HEK293T (cell line): ENCODE measurements at places on chromosomes 7 and 10.

- DNase-seq: no peak
Measured at GRCh38 chr7:14936554-14936953, 34.0 kb upstream of the DGKB start.

DNA sequence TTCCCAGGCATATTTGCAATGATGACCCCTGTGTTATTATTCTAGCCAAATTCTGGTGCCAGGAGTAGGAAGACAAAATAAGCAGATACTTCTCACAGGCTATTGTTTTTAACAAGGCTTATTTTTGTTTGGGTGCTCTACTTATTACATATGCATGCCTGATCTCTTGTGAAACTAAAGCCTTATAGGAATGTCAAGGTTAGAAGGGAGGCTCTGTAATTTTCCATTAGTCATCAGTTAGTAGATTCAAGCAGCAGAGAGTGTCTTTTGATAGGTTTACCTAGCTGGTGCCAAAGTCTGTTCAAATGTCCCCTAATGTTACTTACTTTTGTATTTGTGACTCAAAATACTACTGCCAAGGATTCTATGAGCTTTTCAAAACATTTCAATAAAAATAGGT lies 11.7 kb upstream of the TMEM106B start:
- no peak for DNase-seq

DNA sequence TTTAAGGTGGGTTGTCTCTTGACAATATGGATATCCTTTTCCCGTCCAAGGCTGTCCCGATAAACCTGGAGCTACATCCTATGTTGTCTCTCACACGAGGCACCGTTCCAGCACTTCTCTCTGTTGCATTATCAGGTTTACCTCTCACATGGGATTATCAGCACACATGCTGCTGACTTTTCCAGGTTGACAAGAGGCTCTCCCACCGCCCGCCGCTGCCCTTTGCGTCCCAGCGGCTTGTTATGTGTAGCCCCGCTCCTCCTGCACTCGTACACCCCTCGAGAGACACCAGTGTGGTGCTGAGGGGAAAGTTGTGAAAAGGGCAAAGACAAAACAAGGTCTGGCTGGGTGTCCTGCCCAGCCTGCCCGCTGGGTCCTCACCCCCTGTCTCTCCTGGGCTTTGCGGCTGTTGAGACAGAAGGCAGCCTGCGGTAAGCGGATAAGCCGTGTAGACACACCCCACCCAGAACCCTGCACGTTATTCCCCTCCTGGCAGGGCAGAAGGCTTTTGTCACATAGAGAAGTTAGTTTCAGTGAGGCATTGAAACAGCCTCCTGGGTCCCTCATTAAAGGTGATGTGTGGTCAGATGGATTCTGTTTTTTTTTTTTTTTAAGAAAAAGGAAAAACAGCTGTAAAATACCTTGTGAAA lies 38.7 kb downstream of the UBE3C start:
- no peak for DNase-seq

DNA sequence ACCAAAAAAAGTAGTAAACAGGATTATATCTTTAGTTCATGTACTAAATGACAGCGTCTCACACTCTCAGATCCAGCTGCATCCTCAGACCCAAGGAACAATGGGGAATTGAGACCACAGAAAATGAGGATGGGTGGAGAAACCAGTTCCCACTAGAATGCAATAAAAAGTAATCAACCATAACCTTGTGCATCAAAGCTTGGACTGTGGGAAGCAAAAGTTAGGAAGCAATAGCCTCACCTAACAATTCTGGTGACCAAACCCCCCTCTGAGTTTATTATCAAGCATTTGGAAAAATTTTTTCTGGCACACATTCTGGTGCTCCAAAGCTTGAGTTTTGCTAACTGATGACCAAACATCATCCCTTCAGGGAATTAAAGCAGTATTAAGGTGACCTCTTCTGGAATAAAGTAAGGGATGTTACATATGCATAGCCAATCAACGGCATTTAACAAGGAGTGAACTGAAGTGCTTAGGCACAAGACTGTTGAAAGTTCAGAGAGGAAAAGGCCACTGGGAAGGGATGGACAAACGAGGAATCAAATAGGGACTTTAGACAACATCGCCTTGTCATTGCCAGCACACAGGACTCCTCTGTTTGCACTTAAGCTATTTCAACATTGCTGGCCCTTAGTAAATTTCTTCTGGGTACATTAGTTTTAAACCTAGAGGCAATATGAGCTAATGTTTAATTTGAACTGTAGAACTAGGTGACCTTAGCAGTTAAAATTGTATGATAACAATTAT lies 1.2 kb upstream of the MAT1A start:
- DNase-seq: no peak

DNA sequence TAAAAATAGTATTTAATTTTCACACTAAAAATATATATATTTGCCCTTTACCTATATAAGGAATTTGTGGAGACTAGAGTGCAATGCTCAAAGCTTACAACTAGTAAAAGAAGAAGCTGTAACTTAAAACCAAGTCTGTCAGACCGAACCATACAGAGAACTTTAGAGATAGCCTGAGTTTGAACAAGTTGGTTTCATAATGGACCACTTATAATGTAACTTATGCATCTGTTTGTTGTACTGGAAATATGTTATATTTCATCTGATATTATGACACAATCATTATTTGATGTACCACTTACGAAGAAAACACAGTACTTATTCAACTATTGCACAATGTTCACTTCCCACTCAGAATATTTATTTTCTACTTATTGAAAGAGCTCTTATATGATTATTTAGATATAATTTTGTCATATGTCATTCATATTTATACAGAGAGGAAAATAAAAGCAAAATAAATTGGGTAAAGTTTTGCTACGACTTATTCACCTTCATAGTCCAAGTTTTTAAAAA lies 462.8 kb downstream of the ATRNL1 start:
- no peak for DNase-seq

DNA sequence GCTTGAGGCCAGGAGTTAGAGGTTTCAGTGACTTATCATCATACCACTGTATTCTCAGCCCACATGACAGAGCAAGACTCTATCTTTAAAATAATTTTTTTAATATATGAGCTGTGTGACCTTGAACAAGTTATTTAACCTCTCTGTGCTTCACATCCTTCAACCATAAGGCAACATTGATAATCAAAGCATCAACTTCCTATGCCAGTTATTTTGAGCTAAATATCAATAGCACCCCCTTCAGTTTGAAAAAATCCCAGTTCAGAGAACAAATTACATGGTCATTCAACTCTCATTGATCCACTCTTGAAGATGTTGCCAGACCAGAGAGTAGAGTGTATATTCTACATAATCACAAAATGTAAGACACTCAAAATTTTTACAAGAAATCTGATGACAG lies 53.0 kb downstream of the ASNS start:
- no peak for DNase-seq

GRCh38 chr10:51239006-51239405 lies 164.7 kb downstream of the PRKG1 start:
- no peak for DNase-seq

GRCh38 chr7:48537561-48537960 lies 366.3 kb downstream of the ABCA13 start:
- DNase-seq: no peak

- DNase-seq: no peak
Measured at GRCh38 chr10:28691187-28691694, 13.9 kb downstream of the BAMBI start.

GRCh38 chr10:106866244-106866845 lies 298.2 kb downstream of the SORCS1 start:
- DNase-seq: no peak

- no peak for DNase-seq
Measured at GRCh38 chr7:135692055-135692454, 29.7 kb downstream of the STMP1 start.

- DNase-seq: no peak
Measured at GRCh38 chr10:13637303-13637856, 50.6 kb downstream of the PRPF18 start.

- DNase-seq: no peak
Measured at GRCh38 chr7:17234398-17235031, 63.9 kb upstream of the AHR start.

- DNase-seq: no peak
Measured at GRCh38 chr10:27696466-27696865, 49.2 kb downstream of the MKX start.

GRCh38 chr10:17290226-17290625 lies 62.2 kb downstream of the VIM start:
- peak; percentile 31 for DNase-seq

DNA sequence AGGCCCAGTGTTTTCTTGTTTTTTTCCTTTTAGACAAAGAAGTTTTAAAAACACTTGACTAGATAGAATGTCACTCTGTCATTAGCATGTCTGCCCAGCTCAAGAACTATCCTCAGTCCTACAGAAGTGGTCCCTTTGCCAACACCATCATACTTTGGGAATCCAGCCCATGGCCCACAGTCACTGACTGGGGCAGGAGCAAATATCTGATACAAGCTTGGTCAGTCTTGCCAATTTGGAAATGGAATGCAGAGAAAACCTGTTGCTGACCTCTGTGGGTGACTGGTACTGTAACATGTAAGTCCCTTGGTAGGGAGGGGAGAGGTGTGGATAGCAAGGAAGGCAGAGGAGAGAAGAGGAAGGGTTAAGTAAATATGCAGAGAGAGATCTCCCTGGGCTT lies 47.8 kb downstream of the IPMK start:
- no peak for DNase-seq

- DNase-seq: no peak
Measured at GRCh38 chr10:72847681-72848080, 45.9 kb upstream of the OIT3 start.

GRCh38 chr7:22597844-22598243 lies 97.9 kb upstream of the STEAP1B start:
- no peak for DNase-seq

DNA sequence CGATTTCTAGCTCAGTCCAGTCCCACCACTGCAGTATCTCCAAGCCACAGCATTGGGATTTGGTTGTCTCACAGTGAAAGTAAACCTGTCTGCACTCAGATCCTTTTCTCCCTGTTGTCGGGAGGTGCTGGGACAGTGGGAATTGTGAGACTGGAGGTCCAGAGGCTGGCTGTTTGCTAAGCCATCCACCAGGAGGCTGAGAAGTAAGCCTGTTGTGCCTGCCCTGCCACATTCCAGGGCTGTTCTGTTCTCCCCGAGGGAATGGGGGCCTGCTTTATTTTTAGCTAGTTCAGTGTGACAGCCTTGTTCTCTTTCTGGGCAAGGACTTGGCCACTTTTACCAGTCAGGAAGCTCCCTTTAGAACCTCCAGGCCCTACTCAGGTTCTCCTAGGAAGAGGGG lies 54.9 kb downstream of the HK1 start:
- no peak for DNase-seq

DNA sequence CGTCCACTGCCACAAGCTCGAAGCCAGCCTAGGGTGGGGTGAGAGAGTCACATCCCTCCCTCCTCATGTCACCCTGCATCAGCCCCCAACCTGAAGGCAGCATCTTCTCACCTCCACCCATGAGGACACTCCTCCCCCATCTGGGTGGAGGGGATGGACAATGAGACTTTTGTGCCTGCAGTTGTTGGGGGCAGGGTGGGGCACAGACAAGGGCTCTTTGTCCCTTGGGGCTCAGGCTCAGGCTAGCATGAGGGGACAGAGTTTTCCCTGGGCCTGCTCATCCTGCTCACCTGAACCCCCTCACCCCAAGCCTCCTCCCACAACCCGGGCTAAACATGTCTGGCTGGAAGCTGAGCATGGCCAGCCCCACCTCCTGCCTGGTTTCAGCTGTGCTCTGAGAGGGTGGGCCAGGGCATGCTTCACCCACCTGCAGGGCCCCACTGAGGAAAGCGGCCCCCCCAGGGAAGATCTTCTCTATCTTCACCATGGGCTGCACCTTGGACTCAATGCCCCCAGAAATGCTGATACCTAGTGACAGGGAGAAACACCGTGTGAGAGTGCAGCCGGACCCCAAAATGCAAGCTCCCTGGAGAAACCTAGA lies 9.3 kb downstream of the LZTS2 start:
- no peak for DNase-seq

DNA sequence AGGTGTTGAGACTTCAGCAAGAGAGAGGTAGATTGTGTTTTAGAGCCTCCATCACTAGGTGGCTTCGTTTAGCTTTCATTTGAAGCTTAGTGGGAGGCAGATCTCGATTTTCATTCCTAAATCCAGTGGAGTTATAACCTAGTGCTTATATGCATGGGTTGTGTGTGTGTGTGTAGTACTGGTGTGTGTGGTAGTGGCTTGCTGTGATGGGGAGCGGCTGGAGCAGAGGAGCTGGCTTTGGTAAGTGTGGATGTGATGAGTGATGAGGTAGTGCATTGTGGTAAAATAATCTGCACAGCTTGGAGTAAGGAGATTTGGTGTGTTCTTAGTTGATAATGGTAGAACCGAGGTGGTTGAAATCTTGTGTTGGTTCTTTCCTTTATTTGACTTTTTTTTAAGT lies 43.2 kb downstream of the AP3M1 start:
- no peak for DNase-seq

- DNase-seq: no peak
Measured at GRCh38 chr10:27464993-27465392, 39.1 kb upstream of the RAB18 start.

GRCh38 chr10:48478980-48479811 lies 125.7 kb downstream of the ARHGAP22 start:
- DNase-seq: no peak

- DNase-seq: no peak
Measured at GRCh38 chr10:98556061-98556460, 109.3 kb upstream of the HPS1 start.

DNA sequence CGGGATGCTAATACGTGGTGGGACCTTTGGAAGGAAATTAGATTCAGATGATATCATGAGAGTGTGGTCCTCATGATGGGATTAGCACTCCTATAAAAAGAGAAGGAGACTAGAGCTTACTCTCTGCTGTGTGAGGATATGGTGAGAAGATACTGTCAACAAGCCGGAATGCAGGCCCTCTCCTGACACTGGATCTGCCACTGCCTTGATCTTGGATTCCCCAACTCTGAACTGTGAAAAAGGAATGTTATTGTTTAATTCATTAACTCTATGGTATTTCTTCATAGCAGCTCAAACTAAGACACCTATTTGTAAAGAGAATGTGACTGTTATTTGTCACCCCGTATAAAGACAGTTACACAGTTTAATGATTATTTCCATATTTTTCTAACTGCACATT lies 1227.5 kb upstream of the C7orf33 start:
- DNase-seq: no peak

DNA sequence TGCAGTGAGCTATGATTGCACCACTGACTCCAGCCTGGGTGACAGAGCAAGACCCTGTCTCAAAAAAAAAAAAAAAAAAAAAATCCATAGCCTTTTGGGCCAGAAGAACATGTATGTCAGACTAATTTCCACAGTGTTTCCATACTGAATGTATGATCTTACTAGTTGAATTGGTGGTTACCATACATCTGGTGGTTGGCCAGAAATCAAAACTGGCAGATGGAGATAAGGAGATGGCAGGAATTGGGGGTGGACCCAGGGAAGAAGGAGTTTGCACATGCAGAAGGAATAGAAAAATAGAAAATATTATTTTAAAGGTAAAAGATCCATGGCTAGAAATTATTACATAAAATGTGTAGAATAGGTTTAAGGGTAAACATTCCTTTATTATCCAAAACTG lies 3.7 kb upstream of the ATOH7 start:
- DNase-seq: no peak

DNA sequence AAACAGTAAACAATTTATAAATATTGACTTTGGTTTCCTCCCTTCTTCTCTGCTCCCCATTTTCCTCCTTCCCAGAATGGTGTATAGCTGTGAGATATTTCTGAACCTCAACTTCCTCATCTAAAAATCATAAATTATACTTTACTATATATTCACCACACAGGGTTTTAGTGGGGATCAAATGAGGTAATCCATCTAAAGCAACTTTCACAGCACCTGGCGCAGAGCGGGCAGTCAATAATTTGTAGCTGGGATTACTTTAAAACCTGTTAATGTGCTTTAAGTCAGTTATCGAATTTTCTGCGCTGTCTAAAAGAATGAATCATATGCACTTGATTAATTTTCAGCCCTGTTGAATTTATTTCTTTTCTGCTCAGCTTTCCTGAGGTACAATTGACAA lies 172.7 kb downstream of the PTEN start:
- DNase-seq: no peak
